ENCODE measurements at places on chromosomes 5 and 9.

GRCh38 chr9:114259798-114260523 lies 62.9 kb upstream of the ORM1 start:
- DNase-seq, result no peak

DNA sequence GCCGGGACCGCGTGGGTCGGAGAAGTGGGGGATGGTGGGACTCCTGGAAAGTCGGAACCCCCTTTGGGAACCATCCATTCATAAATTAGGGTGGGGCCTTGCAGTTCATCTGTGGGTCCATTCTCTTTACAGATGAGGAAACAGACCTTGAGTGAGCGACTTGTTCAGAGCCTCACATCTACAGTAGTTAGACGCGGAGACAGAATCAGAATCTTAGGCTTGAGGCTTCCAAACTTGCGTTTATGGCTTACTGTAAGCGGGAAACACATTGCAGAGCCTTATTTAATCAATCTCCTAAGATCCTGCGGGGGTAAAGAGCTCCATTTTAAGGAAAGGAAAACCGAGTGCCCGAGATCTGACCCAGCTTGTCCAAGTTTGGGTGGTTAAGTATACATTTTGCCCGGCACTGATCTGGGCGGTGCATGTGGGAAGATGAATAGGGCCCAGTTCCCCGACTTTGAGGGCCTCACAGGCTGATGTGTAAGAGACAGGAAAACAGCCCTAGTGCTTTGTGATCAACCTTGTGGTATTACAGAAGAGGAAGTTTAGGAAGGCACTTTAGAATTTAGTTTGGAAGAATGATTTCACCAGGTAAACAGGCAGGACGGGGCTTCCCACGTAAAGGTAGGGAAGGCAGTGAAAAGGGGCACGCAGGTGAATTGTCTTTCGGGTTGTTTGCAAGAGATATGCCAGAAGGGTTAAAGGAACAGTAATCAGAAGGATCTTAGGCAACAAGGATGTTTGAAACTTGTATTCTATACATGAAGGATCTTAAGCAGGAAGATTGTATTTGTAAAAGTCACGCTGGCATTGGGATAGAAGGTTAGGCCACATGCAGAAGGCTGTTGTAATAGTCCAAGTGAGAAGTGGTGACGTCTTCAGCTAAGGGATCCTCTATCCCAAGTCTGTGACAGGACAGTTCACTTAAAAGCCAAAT lies 744 bp downstream of the TARS1 start:
- DNase-seq, result no peak

- no peak for DNase-seq
Measured at GRCh38 chr9:114372921-114373448, 14.8 kb downstream of the AKNA start.

DNA sequence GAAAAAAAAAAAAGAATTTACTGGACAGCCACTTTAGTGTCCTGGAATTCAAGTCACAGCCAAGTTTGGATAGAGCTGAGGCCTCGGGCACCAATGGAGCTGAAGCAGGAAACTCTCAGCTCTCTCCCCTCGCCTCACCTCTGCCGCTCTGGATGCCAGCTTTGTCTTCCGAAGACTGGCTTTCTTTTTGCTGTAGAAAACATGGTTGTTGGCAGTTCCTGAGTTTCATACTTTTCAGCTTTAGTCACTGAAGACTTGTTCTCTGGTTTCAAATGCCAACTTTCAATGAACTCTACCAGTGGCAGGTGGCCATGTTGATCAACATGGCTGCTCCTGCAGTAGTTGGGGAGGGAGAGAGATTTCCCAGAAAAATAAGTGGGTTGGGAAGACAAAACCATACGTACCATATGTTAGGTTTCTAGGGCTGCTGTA lies 142.2 kb downstream of the SNX18 start:
- no peak for DNase-seq

DNA sequence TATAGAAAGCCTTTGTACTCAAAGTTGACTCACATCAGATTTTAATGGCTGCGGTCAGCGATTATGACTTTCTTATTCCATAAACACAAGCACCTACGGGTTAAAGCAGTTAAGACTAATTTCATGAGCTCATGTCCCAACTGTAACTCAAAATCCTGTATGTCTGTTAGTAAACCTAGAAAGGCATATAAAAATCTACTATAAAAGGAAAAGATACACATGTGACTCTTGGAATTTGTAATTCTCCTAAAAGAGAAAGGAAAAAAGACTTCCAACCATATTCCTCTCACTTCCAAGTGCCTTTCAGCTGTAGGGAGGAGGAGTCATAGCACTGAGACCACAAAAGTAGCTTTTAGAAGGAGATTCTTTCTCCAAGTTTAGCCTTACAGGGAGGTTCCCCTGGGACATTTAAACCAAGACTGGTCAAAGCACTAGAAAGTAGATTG lies 129.1 kb downstream of the EBF1 start:
- no peak for DNase-seq

DNA sequence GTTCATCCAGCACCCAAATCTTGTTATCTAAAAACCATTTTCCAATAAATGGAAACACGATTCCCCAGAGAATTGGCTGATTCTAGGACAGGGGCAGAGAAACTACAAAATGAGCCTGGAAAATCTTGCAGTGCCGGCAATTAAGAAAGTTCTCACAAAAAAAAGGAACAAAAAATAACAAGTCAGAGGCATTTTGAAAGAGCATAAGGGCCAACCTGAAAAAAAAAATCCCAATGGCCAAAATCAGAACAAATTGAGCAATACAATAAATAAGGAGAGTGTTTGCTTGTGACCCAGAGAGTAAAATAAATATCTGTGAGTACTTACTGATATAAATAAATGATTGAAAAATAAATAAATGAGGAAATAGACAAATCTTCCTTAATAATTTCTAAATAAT lies 55.1 kb upstream of the S1PR3 start:
- no peak for DNase-seq

DNA sequence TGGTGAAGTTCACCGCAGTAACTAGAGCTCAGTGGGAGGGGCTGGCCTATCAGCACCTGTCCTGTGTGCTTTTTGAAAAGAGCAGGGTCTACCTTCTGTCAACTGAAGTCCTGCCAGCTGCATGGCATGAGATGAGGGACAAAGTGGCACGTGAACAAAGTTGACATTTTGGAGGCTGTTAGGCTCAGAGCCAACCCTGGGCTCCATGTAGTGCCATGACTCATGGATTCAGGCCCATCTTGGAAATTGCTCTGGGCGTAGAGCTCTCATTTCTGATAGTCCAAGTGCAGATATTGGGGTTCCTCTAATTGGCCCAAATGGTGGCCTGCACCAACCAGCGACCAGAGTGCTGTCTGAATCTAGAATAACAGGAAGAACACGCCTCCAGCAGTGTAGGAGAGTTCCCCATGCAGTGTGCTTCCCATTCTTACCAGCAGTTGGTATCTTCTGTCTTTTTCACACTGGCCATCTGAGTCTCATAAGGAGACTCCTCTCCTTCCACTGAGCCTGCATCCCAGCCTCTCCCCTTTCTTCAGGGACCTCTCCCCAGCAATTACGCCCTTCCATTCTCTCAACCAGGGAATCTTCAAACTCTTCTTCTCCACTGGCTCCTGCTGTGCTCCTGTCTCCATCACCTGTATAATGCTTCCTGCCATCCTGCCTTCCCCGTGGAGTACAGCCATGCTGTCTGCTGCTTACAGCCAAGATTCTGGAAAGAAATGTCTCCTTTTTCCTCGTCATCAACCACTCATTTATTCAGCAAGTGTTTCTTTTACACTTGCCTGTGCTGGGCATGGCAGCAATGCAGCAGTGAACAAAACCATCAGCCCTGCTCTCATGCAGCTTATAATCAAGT lies 30.4 kb downstream of the IRF1 start:
- DNase-seq, result no peak

DNA sequence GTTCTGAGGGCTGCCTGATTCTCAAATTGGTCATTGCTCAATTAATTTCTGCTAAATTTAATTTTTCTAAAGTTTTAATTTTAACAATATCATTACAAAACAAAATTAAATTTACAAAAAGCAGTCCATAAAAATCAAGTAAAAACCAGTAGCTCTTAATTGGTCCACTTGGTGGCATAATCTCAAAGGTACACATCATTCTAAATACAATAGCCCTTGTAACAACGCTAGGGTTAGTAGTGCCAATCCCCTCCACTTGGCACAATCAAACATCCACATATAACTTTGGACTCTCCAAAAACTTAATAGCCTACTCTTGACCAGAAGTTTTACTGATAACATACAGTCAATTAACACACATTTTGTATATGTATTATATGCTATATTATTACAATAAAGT lies 1.9 kb upstream of the NDUFB6 start:
- no peak for DNase-seq

GRCh38 chr5:174400461-174400860 lies 323.9 kb upstream of the MSX2 start:
- no peak for DNase-seq

GRCh38 chr5:99607124-99607523 lies 678.3 kb upstream of the CHD1 start:
- DNase-seq, result no peak

- DNase-seq, result peak; percentile 69
Measured at GRCh38 chr5:138953387-138954256, 78.5 kb upstream of the LRRTM2 start.

DNA sequence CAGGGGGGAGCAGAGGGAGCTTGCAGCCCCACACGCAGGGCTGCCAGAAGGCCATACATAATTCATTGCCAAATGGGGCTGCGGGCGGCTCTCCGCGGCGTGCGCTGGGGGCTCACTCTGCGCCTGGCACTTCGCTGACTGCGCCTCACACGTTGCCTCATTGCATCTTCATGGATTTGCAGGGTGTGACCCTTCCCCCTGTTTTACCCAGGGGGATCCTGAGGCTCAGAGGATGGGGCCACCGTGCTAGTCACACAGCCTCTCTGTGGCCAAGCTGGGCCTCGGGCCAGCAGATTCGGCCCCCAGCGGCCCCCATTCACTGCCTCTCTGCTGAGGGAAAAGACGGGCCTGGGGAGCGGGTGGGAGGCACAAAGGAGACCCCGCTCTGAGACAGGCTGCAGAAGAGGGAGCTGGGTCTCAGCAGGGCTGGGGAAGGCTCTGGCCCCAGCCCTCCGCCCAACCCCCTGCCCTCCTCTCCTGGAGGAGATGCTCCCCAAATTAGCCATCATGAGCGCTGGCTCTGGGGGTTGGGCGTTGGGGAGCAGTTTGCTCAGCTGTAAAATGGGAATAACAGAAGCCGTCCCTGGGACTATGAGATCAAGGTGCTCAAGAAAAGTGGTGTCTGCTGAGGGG lies 115.5 kb downstream of the C9orf50 start:
- peak; percentile 94 for DNase-seq

DNA sequence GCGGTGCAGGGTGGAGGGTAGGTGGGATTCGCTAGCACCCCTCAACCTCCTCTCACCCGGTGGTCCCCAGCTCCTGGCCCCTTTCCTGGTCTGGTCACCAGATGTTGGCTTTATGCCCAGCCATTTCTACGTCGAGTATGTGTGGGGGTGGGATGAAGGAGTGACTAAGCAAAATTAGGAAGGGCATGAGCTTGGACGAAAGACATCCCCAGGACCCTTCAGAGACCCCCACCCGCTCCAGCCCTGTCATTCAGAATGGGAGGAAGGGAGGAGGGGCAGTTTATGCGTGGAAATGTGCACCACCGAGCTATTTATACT lies 742 bp downstream of the BHMT2 start:
- no peak for DNase-seq

GRCh38 chr5:66570201-66570600 lies 26.0 kb upstream of the MAST4 start:
- no peak for DNase-seq

GRCh38 chr5:78268356-78268755 lies 26.1 kb downstream of the AP3B1 start:
- no peak for DNase-seq

DNA sequence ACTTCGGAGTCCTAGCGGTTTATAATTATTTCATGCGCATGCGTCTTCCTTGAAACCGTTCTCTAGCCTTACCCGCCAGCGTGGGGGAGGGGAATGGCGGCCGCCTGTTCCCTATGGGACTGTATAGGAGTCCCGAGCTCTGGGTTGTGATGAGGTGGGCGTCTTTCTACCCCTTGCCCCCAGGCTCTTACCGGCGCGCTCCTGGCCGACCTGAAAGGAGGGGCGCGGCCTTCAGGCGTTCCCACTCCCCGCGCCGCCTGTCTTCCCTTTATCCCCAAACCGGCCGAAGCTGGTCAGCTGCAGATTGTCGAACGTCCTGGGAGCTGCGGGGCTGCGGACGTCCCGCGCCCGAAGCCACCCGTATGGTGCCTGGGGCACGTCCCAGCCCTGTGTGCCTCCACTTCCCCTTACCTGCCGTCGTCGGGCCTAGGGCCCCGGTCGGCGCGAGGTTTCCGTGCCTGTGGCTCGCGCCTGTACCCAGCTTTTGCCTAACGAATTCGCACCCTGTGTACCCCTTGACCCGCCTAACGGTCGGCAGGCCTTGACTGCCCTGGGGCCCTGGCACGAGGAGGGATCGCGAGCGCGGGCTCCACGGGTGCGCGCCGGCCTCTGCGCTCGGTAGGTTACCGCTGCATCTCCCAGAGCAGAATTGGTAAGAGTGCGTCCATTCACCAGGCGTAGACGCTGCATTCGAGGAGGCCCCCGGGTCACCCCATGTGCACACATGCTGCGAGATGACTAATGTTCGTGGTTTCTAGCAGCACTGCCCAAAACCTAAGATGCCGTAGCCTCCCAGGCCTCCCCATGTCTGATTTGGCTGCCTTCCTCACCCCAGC lies 653 bp upstream of the HNRNPH1 start:
- no peak for DNase-seq

DNA sequence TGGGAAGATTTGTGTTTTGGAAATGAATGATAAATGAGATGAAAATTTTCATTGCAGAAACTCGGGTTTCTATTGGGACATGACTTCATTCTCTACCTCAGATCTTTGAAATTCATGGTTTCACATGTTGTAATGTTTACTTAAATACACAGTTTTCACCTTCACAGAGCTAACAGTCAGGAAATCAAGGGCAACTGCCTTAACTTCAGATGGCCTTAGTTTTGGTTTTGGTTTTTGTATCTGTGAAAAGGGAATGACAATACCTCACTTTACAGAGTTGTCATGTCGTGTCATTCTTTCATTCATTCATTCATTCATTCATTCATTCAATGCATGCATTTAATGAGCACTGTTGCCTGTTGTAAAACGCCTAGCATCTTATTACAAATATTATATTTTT lies 41.9 kb downstream of the NIM1K start:
- DNase-seq, result no peak

GRCh38 chr5:158124606-158125316 lies 265.8 kb upstream of the CLINT1 start:
- DNase-seq, result no peak

GRCh38 chr9:105172436-105172835 lies 72.0 kb upstream of the SLC44A1 start:
- DNase-seq, result no peak

DNA sequence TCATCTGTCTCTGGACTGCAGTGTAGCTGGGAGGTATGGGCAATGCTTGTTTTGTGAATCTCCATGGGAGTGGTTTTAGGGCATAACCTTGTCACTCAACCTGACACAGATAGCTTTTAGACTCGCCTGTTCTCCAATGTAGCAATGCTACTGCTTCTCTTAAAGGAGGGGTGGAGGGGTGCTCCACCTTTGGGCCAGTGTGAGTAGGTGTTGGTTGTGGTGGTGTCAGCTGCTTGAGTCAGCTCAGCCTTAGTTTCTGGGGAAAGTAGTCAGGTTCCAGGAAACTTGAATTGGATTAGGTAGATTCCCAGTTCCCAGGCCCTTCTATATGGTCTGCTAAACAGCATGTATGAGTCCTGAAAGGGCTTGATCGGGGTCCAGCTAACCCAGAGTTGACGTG lies 91.1 kb upstream of the PLPPR1 start:
- no peak for DNase-seq
